HCT116 (cell line): ENCODE measurements at places on chromosomes 11 and 22. TPM values are rescaled to one million over a fixed set of nuclear protein-coding genes. Genes with fewer than 3 reads are reported as not detected.

DNA sequence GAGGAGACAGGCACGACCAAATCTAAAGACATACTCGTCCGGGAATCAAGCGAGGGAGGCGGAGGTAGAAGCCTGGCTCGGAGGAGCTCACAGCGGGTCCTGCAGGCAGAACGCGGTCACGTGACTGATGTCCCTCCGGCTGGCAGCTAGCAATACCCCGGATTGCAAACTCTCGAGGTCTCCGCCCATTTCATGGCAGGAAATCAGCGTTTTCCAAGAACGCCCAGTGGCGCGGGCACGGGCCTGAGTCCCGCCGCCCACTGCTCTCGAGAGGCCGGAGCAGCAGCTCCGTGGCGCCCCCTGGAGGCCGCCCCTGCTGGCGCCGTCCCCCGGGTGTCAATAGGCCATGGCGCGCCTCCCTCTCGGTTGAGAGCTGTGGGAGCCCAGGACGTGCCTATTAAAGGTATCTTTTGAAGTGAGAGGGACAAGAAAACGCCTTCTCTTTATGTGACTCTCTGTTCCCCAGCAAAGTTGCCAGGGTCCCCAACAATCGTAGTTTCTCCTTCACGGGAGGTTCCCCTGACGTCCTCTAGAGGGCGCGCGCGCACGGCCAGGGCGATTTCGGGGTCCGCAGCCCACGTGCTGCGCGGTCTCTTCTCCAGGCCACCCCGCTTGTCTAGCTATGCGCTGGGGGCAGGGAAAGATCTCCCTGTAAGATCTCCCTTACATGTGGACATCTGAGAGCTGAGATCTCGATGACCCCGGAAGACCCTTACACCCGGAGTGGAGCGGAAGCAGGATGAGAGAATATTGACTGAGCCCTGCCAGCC lies 37.3 kb upstream of the RBFOX2 start:
- peak; percentile 91 for DNase-seq

GRCh38 chr22:46233231-46233630 lies 16.9 kb downstream of the CDPF1 start:
- no peak for DNase-seq

DNA sequence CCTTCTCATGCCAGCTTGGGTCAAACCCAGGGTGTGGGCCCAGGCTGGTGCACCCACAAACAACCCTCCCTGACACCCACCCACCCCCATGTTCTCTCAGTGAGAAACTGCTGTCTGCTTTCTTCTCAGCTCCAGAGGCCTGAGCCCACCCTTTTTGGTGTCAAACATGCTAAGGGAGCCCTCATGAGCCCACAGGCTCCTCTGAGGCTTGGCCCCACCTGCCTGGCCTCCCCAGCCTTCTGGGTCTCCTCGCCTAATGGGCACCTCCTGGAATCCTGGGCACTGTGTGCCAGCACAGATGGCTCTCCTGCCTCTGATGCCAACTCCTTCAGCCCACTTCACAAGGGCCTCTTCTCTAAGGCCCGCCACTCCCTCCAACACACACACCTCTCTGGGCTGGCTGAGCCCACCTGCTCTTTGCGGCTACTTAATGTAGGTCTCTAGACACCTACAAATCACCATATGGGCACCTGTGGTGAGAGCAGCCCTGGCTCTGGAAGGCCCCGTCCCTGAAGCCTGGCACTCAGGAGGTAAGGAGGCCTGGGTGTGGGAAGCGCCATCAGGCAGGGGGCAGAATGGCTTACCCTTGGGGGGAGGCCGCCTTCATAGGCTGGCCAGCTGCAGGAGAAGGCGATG lies 4.4 kb downstream of the NAGA start:
- DNase-seq, result no peak

GRCh38 chr22:40932396-40932795 lies 18.8 kb upstream of the RBX1 start:
- no peak for DNase-seq

DNA sequence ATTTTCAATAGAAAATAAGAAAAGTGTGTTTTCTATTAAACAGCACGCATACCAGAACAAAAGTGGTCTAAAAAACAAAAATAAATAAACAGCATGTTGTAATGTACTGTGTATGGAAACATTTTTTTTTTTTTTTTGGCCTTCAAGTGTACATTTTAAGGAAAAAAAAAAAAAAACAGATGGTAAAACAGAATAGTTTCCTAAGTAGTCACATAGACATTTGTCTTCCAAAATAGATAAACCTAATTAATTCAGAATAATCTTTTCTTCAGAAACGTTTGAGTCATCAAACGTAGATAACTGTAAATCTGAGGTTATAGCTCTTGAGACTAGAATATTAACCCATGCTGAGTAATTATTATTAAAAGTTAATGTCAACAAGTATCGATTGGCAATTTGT lies 396 bp upstream of the CFAP300 start:
- no peak for DNase-seq

DNA sequence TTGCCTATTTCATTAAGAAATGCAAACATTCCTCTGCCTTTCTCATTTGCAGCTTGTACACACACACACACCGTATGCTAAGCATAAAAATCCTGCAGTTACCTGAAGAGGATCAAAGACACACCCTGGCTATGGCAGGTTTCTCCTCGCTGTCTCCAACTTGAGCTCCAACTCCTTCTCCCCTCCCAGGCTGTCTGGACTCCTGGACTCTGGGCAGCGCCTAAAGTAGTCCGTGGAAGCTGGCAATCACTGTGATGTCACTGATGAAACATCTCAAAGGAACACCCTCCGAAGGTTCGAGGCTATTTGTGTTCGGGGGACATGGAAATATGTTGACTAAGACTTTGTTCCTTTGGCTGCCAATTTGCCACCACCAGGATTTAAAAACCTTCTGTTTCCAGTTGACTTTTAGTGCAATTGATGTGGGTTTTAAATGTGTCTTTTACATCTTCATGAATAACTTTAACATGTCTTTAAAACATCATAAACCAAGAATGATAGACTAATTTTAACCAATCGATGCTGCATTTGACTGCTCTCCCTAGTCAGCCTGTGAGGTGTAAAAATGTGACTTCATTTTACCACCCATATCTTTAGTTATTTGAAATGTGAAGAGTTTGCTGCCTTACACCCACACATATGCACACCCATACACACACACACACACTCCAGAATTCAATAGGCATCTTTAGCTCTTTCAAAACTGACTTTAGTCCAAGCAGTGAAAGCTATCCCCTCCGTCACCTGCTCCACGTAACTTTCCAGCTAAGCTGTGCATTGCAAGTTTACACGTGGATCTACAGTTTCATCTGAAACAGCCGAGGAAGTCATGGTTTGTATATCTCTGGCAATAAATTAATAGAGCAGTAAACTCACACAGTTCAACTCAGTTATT lies at the start of gene SLN:
Gene SLN, minus strand, starts transcription at position 196 of the 895 bp plus-strand sequence.
- DNase-seq, result no peak

- no peak for DNase-seq
Observed at GRCh38 chr11:7969756-7970646, 4.8 kb upstream of the NLRP10 start.

DNA sequence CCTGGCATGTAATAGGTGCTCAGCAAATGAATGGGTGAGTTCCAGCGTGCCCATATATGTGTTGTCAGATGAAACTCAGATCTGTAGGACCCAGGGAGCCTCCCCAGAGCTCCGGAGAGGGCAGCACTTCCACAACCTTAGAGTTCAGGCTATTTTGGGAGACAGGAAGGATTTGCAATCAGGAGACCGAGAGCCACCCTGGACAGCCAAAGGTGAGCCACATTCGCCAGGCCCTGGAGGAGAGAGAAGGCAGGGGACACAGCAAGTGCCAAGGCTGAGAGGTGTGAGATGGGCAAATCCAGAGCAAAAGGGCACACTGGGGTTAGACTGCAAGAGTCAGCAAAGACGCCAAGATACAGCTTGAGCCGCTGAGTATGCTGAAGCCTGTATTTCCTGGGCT lies 66.4 kb downstream of the CD82 start:
- no peak for DNase-seq

TP53I11 gene
- total RNA-seq, result 46.9 TPM

B3GAT1 gene
- total RNA-seq, result not detected

PTPRCAP gene
- total RNA-seq, result 1.4 TPM

PRDM10 gene
- total RNA-seq, result 9.2 TPM

ISX gene
- not detected for total RNA-seq

RASGRP2 gene
- 12.8 TPM for total RNA-seq

TREH gene
- 0.15 TPM for total RNA-seq
